ENCODE measurements at places on chromosomes 12 and 14.

- no peak for DNase-seq
Observed at GRCh38 chr14:58787592-58787991, 149.8 kb downstream of the DACT1 start.

DNA sequence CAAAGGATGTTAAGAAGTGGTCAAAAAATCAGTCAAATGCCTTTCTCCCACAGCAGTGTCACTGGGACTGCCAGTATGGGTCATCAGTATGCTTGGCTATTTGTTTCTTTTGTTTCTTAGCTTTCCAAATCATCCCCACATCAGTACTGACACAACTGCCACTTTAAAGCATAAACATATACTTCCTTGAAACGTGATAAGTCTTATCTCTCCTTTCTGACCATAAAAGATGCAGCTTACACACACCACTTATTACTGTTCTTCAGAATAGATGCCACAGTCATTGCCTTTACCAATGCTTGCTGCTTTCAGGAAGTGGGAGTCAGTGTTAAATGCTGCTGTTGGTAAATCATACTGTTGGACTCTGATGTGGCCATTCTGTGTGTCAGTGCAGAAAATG lies 18.6 kb upstream of the GARIN2 start:
- no peak for DNase-seq

- no peak for DNase-seq
Observed at GRCh38 chr12:13981990-13982389, 588 bp upstream of the GRIN2B start.

DNA sequence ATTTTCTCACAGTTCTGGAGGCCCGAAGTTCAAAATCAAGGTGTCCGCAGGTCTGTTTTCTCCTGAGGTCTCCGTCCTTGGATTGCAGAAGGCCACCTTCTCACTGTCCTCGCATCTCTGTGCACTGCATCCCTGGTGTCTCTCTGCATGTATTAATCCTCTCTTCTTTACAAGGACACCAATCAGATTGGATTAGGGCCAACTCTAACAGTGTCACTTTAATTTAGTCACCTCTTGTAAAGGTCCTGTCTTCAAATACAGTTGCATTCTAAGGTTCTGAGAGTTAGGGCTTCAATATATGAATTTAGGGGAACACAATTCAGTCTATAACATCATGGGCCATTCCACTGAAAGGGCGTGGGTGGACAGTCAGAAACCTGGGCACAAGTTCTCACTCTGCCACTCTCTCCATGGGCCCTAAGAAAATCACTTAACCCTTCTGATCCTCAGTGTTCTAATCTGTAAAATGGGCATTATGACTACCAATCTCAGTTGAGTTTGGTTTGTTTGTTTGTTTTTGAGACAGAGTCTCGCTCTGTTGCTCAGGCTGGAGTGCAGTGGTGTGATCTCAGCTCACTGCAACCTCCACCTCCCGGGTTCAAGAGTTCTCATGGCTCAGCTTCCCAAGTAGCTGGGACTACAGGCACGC lies 41.6 kb upstream of the FGD4 start:
- no peak for DNase-seq

DNA sequence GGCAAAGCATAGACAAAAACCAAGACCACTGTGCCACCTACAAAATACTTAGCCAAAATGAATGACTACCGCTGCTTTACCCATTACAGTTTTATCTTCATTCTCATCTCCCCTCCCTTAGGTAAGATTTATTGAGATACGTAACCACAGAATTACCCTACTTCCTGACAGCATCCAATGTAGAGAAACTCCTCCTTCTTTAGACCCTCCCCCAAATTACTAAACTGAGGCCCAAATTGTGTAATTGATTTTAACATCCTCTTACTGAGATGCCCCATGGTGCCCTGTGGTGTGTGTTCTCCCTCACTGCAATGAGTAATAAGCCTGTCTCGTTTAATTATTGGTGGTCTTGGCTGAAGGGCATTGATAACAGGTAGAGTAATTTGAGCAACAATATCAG lies 19.1 kb downstream of the VRK1 start:
- DNase-seq = no peak
